Activated CD8-positive, alpha-beta T cell treated with anti-CD3 and anti-CD28 coated beads, Interleukin-2, amount 10 ng/mL, durations not matched to agents 7 days and 5 days (primary cell): ENCODE measurements at places on chromosomes 5 and 9. TPM values are rescaled to one million over a fixed set of nuclear protein-coding genes. Genes with fewer than 3 reads are reported as not detected.
A peak's percentile ranks its signal among the peaks of the same experiment; 100 is the strongest.

Gene TOR2A
- 27.0 TPM for total RNA-seq

Gene PCAT7
- total RNA-seq = not detected

Gene SPINK7
- not detected for total RNA-seq

Gene ANKRD31
- total RNA-seq = 0.26 TPM

DNA sequence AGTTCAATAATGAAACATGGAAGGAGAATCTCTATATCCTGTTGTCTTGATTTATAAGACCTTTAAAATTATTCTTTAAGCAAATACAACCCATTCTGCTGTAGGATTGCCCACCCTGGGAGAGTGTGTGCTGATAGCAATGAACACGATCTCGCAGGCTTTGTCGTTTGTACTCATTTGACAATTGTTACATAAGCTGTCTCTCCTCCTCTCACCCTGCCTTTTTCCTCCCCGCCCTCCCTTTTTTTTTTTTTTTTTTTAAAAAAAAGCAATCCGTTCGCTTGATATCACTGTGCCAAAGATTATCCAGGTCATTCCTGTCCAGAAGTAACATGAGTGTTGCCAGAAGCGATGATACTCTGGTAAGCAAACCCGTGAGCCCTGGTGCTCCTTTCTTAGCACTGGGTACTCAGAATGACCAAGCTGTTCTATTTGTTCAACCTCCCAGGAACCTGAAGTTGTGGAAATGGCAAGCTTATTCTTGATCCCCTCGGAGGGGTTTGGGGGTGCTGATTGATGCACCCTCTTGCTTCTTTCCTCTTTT lies 82.7 kb upstream of the CTSL start:
- no peaks in the 10 kb centered on the region for H3K36me3 ChIP-seq
- no peak overlapping the region for H3K4me3 ChIP-seq
- H3K27ac ChIP-seq = no peak overlapping the region
- peaks cover 3% of the 10 kb centered on the region for H3K27me3 ChIP-seq
- DNase-seq = no peak

DNA sequence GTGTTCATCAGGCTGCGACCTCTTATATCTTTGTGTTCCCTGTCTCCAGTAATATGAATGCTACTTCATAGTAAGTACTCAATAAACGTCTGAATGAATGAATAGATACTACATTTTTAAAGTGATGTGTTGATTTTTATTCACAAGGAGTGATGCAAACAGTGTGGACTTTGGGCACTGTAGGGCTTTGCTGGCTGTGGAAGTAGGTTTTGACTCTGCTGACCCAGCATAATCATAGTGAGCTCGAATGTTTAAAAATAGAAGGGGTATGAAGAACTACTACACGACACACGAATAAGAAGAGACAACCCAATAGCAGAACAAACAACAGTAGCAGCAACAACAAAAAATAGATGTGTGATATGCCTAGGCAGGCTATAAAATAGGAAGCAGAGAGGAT lies 147.4 kb downstream of the SH3GL2 start:
- H3K36me3 ChIP-seq = no peaks in the 10 kb centered on the region
- H3K27me3 ChIP-seq = no peaks in the 10 kb centered on the region
- H3K4me3 ChIP-seq = no peak overlapping the region
- H3K27ac ChIP-seq = no peak overlapping the region

GRCh38 chr9:124012368-124013301 lies 1.1 kb downstream of the LHX2 start:
- peaks cover 71% of the 10 kb centered on the region for H3K27me3 ChIP-seq
- peak overlapping the region; percentile 12 for H3K4me3 ChIP-seq
- no peak for DNase-seq
- peaks cover 19% of the 10 kb centered on the region for H3K36me3 ChIP-seq
- no peak overlapping the region for H3K27ac ChIP-seq

DNA sequence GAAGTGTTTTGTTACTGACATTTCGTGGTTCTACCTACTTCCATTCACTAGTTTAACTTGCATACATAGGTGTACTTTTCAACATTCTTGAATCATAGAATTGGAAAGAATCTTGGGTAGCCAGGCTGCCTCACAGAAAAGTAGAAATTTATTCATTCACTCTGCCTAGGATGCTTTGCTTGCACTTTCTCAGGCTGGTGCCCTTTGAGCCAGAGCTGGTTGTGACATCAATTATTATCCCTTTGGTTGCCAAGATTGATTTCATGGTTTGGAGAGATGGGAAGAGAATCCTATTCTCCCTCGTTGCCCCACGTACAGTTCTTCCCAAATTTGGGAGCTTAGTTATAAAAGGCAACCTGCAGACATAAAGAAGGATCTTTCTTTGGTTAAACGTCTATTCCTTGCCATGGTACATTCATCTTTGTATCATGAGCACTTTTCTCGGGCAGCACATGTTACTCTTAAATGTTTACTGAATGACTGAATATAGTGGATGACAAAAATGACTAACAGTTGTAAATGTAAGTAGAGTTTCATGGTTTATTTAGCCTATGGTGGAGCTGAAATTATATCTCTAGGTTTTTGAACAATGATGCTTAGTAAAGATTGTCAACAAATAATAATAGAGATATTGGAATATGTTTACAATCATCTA lies 195.5 kb downstream of the COMMD10 start:
- H3K27ac ChIP-seq = no peak overlapping the region
- H3K4me3 ChIP-seq = no peak overlapping the region
- peaks cover 5% of the 10 kb centered on the region for H3K4me1 ChIP-seq

DNA sequence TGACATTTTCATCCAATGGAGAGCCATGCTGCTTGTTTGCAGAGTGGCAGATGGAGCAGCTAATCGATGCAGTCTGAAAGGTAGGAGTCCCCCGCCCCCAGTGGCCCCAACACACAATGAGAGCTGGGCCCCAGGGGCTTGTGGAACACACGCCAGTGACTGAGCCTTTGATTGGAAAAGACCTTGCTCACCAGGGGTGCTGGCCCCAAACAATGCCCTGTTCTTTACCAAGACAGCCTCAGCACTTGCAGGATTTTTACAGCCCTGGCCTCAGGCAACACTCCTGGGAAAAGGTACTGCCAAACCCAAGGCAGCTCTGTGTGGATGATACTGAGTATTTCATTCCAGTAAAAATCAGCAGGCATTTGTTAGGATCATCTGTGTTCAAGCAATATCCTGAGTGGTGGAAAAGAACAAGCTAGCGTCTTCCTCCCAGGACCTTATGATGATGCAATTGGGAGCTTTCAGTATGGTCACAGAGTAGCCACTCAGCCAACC lies 276.8 kb upstream of the CLINT1 start:
- H3K27ac ChIP-seq = no peak overlapping the region
- H3K36me3 ChIP-seq = no peaks in the 10 kb centered on the region
- DNase-seq = no peak

DNA sequence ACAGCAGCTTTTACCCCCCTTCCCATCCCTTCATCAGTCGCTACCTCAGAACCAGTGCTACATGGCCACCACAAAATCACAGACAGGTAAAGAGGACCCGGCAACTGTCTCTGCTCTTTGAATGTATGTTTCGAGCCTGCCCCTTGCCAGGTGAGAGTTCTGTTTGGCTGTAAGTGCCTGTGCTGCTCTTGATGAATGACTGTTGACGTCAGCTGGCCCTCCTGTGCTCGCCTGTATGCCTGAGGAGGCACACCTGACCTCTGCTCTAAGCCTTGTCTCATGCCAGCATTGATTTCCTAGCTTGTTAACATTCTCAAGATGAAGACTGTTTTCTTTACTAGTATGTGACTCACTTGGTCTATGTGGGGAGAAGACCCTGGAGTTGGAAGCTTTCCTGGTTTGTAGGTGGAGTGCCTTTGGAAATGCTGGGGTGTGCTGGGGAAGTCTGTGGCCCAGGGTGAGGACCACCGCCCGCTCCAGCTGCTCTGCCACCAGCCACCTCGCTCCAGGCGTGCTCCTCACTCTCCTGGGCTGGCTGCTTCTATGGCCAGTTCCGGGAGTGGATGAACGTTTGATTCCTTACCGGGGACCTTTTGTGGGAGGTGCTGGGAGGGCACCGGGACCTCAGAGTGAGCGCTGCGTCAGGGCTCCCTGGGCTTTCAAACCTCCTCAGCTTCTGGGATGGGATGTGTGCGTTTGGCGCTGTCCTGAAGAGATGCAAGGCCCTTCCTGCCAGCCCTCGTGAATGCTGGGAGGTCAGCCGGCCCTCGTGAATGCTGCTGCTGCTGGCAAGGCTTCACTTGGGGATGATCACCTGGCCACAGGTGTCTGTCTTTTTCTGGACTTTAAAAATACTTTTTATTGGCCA lies 109.9 kb downstream of the EHMT1 start:
- peaks cover 92% of the 10 kb centered on the region for H3K36me3 ChIP-seq
- no peak overlapping the region for H3K4me3 ChIP-seq
- no peak for DNase-seq
- peaks cover 14% of the 10 kb centered on the region for H3K4me1 ChIP-seq

DNA sequence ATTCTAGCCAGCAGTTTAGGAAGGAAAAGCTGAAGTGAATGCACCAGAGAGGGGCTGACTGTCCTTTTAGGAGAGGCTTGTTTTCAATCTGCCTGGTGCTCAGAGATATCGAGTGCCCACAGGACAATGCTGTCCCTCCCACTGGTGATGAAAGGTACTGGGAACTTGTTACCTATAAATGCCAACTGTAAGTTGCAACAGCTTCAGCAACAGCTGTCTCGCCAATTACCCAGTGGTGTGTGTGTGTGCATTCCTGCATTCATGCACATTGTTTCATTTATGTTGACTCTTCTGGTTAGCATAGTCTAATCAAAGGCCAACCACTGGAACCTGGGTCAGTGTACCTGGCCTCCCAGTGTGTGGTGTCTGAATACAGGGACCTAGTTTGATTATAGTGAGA lies 161.1 kb downstream of the CSNK1G3 start:
- no peaks in the 10 kb centered on the region for H3K36me3 ChIP-seq
- DNase-seq = no peak
- no peaks in the 10 kb centered on the region for H3K27me3 ChIP-seq
- no peaks in the 10 kb centered on the region for H3K4me1 ChIP-seq
- H3K4me3 ChIP-seq = no peak overlapping the region

DNA sequence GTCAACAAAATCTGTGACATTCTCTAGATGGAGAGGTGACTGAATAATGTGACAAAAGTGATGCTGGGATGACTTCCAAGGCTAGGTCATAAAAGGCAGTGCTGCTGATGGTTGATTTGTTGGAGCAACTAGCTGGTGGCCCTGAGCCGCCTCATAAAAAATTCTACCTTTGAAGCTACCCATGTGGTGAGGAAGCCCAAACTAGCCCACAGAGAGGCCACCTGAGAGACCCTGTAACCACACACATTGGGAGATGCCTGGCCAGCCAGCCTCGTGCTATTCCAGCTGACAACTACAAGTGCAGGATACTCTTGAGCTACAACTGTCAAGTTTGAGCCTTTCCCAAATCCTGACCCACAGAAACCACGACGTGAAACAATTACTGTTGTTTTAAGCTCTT lies 22.7 kb downstream of the CLTA start:
- H3K27ac ChIP-seq = no peak overlapping the region
- H3K27me3 ChIP-seq = no peaks in the 10 kb centered on the region
- no peak for DNase-seq
- H3K4me3 ChIP-seq = no peak overlapping the region

- no peaks in the 10 kb centered on the region for H3K27me3 ChIP-seq
- H3K4me3 ChIP-seq = no peak overlapping the region
- no peaks in the 10 kb centered on the region for H3K4me1 ChIP-seq
- no peak for DNase-seq
- H3K27ac ChIP-seq = no peak overlapping the region
These were observed 8.9 kb downstream of the DNLZ start for GRCh38 chr9:136354592-136355085.

- no peak overlapping the region for H3K4me3 ChIP-seq
- no peak overlapping the region for H3K27ac ChIP-seq
- peaks cover 2% of the 10 kb centered on the region for H3K27me3 ChIP-seq
- H3K4me1 ChIP-seq = no peaks in the 10 kb centered on the region
These were observed 28.9 kb upstream of the LPCAT1 start for GRCh38 chr5:1552521-1553255.

GRCh38 chr9:79970146-79970425 lies 398.3 kb downstream of the TLE4 start:
- DNase-seq = no peak
- H3K27ac ChIP-seq = no peak overlapping the region
- H3K27me3 ChIP-seq = peaks cover 2% of the 10 kb centered on the region
- no peak overlapping the region for H3K4me3 ChIP-seq
- H3K4me1 ChIP-seq = no peaks in the 10 kb centered on the region

GRCh38 chr9:122071715-122072114 lies 21.4 kb downstream of the TTLL11 start:
- H3K27ac ChIP-seq = no peak overlapping the region
- H3K27me3 ChIP-seq = no peaks in the 10 kb centered on the region
- no peaks in the 10 kb centered on the region for H3K4me1 ChIP-seq
- no peaks in the 10 kb centered on the region for H3K36me3 ChIP-seq

DNA sequence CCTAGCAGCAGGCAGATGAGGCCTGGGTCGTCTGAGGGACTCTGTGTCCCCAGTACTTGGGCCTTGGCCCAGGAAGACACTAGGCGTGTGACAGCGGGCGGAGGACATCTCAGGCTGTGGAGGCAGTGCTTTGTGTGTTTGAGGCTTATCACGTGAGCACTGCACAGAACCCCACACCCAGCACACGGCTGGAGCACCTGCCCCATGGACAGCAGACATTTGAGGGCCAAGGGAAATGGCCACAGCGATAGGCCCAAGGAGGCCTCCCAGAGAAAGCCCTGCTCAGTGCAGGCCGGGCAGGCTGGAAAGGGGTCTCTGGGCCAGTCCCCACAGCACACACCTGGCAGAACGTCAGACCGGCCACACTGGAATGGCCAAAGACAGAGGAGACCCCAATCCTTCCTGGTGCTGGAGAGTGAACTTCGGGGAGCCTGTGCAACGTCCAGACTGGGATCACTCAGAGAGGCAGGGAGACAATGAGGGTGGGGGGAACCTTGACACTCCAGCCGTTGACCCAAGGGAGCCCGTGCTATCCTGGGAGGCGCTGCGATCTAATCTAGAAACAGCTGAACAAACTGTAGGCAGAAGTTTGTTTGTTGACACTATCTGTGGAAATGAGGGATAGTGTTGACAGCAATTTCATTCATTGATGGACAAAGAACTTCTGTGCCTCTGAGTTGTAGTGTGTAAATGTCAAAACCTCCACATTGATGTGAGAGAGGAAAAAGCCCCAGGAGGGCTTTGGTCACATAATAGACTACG lies 19.6 kb upstream of the FLT4 start:
- no peak overlapping the region for H3K27ac ChIP-seq
- DNase-seq = no peak
- no peak overlapping the region for H3K4me3 ChIP-seq
- H3K36me3 ChIP-seq = no peaks in the 10 kb centered on the region
- H3K4me1 ChIP-seq = peaks cover 12% of the 10 kb centered on the region
